Left hindlimb (tissue), 1 donor: ENCODE measurements at places on chromosomes 4 and X.

DNA sequence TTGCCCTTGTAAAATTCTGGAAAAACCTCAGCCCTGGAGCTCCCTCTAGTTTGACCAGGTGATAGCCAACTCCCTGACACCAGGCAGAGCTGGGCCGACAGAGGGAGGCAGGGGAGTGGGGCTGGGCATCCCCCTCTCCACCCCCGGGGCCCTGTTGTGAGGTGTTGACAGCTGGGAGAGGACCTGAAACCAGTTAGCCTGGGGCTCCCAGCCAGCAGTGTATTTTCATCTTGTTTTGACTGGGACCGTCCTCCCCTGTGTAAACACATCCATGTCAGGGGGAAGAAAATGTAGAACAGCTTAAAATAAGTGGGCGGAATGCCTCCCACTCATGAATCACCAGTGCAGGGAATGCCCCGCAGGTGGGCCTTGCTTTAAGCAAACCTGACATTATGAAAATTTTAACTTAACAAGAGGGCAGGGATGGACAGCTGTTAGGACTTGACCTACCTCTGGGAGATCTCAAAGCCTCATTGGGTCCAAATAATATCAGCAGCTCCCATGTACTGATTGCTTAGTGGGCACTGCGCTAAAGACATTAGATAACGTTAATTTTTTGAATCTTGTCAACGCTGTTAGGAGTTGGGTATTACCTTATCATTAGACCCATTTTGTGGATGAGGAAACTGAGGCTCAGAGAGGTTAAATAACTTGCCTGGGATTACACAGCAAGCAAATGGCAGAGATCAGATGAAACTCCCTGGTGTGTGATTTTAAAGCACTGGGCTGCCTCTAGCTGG is 45.9 kb downstream of the TSC22D3 start:
- no peak for DNase-seq

DNA sequence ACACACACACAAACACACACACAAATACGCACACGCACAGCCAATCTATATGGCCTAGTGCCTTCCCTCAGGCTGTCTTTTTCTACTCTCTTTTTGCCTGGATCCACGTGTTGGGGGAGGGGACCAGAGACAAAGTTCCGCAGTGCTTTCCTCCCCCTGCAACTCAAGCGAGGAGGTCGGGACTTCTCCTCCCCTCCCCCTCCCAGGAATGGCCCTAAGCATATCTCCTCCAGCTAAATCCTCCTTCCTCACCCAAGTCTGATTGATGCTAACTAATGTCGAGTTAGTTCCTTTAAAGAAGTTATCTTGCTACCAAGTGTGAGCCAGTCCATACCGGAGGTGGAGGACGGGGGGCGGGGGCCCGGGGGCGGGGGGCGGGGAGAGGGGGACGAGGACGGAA is 141.2 kb upstream of the ZIC3 start:
- no peak for DNase-seq

GRCh38 chr4:147768113-147768512 is 36.2 kb downstream of the ARHGAP10 start:
- DNase-seq = no peak

DNA sequence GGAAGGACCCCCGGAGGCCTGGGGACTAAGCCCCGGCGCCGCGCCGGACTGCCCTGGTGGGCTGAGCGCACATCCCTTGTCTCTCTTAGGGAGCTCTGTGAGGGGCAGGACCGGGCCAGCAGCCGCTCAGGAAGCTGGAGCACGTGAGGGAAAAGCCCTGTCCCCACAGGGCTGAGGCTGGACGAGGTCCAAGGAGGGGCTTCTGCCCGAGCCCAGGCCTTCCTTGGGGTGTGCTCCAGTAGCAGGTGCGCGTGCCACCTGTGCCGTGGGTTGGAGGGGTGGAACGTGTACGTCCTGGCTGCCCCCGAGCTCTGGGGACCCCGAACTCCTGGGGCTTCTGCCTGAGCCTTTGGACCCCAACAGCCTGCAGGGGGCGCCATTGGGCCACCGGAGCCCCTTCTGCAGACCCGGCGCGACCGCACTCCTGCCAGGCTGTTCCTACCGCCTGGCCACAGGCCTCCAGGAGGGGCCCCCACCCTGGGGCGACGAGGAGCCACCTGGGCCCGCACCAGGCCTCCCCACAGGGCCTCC is 27.2 kb downstream of the TACC3 start:
- DNase-seq = peak; percentile 82

GRCh38 chr4:102343964-102344519 is 1.2 kb downstream of the SLC39A8 start:
- no peak for DNase-seq

GRCh38 chr4:24770032-24770584 is 25.3 kb upstream of the SOD3 start:
- no peak for DNase-seq

- no peak for DNase-seq
Observed at GRCh38 chr4:163317110-163317509, 15.3 kb downstream of the NPY1R start.

DNA sequence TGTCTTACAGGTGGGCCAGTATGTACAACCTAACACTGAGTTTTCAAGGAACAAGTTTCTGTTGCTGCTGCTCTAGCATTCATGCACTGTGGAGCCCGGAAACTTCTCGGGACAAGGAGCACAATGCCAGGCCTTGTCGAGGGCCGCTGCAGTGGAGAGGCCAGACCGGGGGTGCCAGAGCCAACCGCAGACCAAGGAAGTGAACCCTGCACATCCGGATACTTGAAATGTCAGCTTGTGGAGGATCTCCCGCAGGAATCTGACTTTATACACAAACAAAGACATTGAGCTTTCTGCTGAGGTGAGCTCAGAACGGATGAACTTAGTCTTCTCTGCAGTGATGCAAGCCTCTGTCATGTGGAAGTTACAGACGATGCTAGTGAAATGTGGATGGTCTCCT is 99.5 kb downstream of the ZNF827 start:
- peak; percentile 51 for DNase-seq

GRCh38 chrX:53251307-53251706 is 26.3 kb upstream of the KDM5C start:
- DNase-seq = no peak

DNA sequence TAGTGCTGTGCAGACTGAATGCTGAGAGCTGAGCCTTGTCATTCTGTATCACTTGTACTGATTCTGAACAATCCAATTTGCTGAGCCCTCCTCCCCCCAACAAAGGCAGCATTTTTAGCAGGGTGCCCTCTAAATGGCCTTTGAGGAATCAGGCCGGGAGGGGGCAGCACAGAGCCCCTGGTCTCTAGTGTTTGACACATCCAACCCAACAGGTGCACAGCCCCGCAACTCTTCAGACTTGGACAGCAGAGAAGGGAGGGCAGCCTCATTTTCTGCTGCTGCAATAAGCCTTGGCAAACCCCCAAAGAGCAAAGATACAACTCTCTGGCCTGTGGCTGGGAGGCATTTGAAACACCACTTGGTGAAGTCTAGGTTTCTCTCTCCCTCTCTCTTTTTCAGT is 3.4 kb downstream of the ATP1B4 start:
- DNase-seq = peak; percentile 55

- no peak for DNase-seq
Observed at GRCh38 chrX:123476611-123477219, 256.1 kb downstream of the THOC2 start.

- no peak for DNase-seq
Observed at GRCh38 chrX:78831523-78831922, 84.0 kb downstream of the LPAR4 start.

DNA sequence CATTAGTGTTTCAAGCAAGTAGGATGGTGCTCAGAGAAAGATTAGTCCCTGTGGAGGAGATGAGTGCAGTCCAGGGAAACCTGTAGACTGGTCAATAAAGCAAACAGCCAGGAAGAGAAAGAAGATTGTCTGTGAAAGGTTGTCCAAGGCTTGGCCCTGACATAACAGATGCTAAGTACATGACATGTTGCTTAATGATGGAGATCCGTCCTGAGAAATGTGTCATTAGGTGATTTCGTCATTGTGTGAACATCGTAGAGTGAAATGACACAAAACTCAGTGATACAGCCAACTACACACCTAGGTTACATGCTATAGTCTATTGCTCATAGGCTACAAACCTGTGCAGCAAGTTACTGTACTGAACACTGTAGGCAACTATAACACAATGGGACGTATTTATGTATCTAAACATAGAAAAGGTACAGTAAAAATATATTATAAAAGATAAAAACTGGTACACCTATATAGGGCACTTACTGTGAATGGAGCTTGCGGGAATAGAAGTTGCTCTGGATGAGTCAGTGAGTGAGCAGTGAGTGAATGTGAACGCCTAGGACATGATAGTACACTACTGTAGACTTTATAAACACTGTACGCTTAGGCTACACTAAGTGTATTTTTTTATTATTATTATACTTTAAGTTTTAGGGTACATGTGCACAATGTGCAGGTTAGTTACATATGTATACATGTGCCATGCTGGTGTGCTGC is 9.0 kb upstream of the PRSS48 start:
- no peak for DNase-seq

DNA sequence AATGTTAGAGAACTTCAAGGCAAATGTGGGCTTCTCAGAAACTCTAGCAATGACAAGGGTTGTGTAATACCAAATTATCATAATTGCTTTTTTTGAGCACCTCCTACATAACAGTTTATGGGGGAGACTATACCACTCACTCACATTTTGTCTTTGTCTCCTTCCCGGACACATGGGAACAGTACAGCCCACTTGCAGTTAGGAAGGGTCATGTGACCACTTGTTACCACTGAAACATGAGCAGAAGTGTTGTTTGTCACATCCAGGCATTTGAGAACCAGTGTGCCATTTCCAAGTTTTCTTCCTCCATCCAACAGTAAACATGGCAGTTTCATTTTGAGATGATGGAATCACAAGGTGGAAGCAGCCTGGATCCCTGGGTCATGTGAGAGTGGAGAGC is 6.9 kb downstream of the MAGEA11 start:
- DNase-seq = no peak

DNA sequence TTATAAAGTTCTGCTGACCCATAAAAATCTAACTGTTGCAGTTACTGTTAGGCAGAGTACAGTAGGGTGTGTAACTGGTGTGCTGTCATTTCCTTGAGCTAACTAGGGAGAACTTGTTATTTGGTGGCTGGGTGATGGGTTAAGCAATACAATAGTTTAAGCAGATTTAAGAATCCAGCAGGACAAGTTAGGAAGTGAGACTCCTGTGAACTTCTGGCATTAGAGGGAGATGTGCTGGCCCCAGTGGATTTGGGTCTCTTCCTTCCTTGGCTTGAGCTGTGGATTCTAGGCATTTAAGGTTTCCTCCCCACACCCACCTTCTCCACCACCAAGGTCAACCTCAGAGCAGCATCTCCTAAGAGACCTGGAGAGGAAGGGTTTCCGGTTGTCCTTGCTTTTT is 70.5 kb downstream of the CLCN5 start:
- DNase-seq = peak; percentile 36

- DNase-seq = no peak
Observed at GRCh38 chrX:15441464-15441863, 51.7 kb downstream of the PIR start.

DNA sequence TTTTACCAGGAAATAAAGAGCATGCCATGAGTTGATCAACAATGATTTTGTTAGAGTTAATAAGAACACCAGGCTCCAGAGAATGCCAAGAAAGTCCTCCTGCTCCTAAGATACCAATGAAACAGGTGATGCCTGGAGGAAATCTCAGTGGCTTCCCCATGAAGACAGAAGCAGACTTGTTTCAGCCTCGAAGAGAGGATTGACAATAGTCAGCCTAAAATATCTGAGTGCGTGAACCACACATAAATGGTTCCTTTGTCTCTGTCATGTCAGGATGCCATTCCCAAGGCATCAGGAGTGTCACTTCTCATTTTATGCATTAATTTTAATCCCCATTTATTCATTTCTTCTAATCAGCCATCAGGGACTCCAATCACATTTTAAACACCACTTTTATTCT is 69.6 kb downstream of the PHOX2B start:
- DNase-seq = no peak

- no peak for DNase-seq
Observed at GRCh38 chr4:88219099-88219498, 60.7 kb upstream of the ABCG2 start.

DNA sequence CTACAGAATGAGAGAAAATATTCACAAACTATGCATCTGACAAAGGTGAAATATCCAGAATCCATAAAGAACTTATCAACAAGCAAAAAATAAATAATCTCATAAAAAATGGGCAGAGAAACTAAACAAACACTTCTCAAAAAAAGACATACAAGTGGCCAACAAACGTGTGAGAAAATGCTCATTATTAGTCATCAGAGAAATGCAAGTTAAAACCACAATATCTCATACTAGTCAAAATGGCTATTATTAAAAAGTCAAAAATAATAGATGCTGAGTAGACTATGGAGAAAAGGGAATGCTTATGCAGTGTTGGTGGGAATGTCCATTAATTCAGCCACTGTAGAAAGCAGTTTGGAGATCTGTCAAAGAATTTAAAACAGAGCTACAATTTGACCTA is 533.3 kb downstream of the TMA16 start:
- no peak for DNase-seq

GRCh38 chrX:153667956-153668396 is 5.6 kb downstream of the PNCK start:
- DNase-seq = peak; percentile 82

GRCh38 chrX:122238801-122239200 is 945.3 kb upstream of the GRIA3 start:
- no peak for DNase-seq

GRCh38 chr4:123652476-123652875 is 255.9 kb downstream of the SPRY1 start:
- no peak for DNase-seq

DNA sequence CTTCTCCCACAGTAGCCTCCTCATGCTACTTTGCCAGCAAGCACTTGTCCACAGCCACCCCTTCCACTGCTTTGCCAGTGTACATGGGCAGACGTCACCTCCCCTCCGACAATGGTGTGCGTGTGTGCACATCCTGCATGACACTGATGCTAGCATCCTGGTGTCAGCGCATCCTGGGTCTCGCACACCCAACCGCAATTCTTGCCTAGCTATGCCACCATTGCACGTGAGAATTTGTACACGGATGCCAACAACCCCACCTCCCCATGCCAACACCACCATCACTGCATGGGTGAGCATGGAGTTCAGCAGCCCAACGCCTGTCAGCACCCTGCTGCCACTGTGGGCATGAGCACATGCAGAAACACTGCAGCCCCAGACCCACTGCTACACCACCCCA is 550.0 kb downstream of the STPG2 start:
- DNase-seq = peak; percentile 18

DNA sequence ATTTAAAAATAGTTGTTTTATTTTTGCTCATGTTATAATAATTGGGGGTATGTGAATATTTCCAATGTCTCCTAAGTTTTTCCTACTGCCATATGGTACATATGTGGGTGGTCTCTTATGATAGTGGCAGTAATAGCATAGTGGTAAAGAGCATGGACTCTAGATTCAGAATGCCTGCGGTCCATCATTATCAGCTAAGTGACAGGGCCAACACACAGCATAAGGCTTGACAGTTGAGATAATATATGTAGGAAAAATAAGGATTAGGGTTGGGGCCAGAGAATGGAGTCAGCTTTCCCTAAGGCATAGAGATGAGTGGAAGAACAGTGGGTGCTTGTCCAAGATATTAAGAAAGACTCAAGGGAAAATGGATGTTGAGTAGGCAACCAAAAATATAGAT is 2707.5 kb downstream of the PCDH7 start:
- no peak for DNase-seq
